ENCODE measurements at places on chromosomes 5 and 9. TPM values are rescaled to one million over a fixed set of nuclear protein-coding genes. Genes with fewer than 3 reads are reported as not detected.

- DNase-seq = no peak
Measured at GRCh38 chr9:86093788-86094555, 5.4 kb downstream of the GOLM1 start.

DNA sequence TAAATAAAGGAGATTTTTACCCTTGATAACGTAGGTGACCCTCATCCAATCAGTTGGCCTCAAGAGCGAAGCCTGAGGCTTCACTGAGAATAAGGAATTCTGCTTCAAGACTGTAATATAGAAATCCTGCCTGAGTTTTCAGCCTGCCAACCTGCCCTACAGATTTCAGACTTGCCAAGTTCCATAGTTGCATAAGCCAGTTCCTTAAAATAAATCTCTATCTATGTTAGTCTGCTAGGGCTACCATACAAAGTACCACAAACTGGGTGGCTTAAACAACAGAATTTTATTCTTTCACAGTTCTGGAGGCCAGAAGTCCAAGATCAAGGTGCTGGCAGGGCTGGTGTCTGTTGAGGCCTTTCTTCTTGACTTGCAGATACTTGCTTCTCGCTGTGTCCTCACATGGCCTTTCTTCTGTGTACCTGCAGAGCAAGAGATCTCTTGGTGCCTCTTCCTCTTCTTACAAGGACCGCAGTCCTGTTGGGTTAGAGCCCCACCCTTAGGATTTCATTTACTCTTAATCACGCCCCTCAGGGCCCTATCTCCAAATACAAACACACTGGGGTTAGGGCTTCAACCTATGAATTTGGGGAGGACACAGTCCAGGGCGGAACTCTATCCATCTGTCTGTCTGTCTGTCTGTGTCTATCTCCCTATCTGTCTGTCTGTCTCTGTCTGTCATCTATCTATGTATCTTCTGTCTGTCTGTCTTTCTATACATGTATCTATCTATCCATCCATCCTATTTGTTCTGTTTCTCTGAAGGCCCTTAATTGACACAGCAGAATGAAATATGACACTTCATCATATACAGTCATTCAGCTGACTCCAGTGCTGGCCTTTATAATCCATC, 17.0 kb upstream of the CMBL start:
- DNase-seq = no peak

DNA sequence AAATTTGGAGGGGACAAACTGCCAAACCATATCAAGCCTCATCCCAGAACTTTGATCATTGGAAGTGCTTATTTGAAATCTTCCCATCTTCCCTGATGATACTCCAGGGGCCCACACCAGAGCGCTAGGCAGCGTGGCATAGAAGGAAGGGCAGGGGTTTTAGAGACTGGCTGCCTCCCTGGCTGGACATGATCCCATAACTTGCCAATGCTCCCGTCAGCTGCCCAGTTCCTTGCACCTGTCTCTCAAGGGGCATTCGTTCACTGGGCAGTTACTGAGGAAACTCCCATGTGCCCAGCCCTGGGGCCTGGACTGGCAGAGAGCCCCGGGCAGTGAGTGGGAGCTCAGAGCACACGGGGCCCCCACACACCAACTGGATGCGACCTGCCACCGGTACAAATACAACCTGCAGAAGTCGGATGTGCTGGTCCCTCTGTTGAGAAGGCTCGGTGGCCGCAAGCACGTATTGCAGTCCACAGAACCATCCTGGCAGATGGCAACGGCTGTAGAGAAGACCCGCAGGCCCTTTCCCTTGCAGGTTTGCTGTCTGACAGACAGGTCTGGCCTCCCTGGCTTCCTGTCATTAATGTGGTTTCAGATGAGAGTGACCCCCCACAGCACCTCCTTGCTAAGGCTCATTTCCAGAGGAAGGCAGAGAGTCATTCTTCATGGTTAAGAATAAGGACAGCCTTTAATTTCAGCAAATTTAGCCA, 122.4 kb downstream of the MVB12B start:
- DNase-seq = no peak

GRCh38 chr5:39376293-39376714, 12.0 kb upstream of the C9 start:
- peak; percentile 50 for DNase-seq

DNA sequence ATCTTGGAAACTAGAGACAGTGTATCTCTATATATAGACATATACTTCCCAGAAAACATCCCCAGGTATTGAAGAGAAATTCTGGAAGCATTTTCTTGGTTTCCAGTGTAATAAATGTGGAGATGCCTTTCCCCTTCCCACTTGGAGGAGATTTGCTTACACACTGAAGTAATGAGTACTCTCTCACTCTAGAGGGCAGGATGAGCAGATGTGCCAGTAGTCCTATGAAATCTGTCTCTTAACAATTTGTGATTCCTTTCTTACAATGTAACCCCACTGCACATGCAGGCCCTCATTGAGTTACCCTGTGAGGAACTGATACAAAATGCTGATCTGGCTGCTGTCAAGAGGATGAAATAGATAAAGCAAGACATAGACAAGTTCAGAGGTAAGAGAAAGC, 567.2 kb downstream of the SLCO4C1 start:
- DNase-seq = no peak

Gene EXOSC2
- total RNA-seq = 79.8 TPM

Gene APBA1
- not detected for total RNA-seq
